ENCODE measurements at places on chromosomes 3 and 15. TPM values are rescaled to one million over a fixed set of nuclear protein-coding genes. Genes with fewer than 3 reads are reported as not detected.

UPK1B gene
- total RNA-seq = not detected

SLC51B gene
- total RNA-seq = 0.69 TPM

ITIH1 gene
- total RNA-seq = not detected

GP5 gene
- under 0.01 TPM for total RNA-seq

PLSCR5 gene
- 3.0 TPM for total RNA-seq

CCDC80 gene
- 10.4 TPM for total RNA-seq

PKM gene
- 478 TPM for total RNA-seq

CPNE9 gene
- total RNA-seq = 12.7 TPM

GPR171 gene
- not detected for total RNA-seq

SERPINI2 gene
- 3.7 TPM for total RNA-seq

PLA2G4B gene
- 5.1 TPM for total RNA-seq

FETUB gene
- not detected for total RNA-seq

CCDC13 gene
- 5.1 TPM for total RNA-seq

TMCO5A gene
- not detected for total RNA-seq

RTP1 gene
- total RNA-seq = 3.2 TPM

NSMCE3 gene
- 14.5 TPM for total RNA-seq

CCDC191 gene
- 10.6 TPM for total RNA-seq

RARRES1 gene
- 1.4 TPM for total RNA-seq

GOLGA6B gene
- not detected for total RNA-seq

ARGFX gene
- not detected for total RNA-seq

DZIP1L gene
- total RNA-seq = 14.3 TPM

GOLGA6D gene
- not detected for total RNA-seq

CNTN6 gene
- total RNA-seq = 35.1 TPM

SLCO2A1 gene
- 0.69 TPM for total RNA-seq

LRTM1 gene
- not detected for total RNA-seq

GOLGA8T gene
- total RNA-seq = 0.69 TPM

MYLK gene
- total RNA-seq = 13.6 TPM

SLC24A1 gene
- total RNA-seq = 2.5 TPM

AZI2 gene
- total RNA-seq = 75.2 TPM

ANKRD34C gene
- 0.92 TPM for total RNA-seq

Data from diencephalon (tissue), 1 donor.